T-helper 17 cell (primary cell): ENCODE measurements at places on chromosomes 5 and 9.

GRCh38 chr9:110777196-110777875 is 108.7 kb downstream of the MUSK start:
- H3K27me3 ChIP-seq: no peaks in the 10 kb centered on the region
- H3K36me3 ChIP-seq: no peaks in the 10 kb centered on the region
- DNase-seq: no peak
- H3K4me1 ChIP-seq: no peaks in the 10 kb centered on the region

DNA sequence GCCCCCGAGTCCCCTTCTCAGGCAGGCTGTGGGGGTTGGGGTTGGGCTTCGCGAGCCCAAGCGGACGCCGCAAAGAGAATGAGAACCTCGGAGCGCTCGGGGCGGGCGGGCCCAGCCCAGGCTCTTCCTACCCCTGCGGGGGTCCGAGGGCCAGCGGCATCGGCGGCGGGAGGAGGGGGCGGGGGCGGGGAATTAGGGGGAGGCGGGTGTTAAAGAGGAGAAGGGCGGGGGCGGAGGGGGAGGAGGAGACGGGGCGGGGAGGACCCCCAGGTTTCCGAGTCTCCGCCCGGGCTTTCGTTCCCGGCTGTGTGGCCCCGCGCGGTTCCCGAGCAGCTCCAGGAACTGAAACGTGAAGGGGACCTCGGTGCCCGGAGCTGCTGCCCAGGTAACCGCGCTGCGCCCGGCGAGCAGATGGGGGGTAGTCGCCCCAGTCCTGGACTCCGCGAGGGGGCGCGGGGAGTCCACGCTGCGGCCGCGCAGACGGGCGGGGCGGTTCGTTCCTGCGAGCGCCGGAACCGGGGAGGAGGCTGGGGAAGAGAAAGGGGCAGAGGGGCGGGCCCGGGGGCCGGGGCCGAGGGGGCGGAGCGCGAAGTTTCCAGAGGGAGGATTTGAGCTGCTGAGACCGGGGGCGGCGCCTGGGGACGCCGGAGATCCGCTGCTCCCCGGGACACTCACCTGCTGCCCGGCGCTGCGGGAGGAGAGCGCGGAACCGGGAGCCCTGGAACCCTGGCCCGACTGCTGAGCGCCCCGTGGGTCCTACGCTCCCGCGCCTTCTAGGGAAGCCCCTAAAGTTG is 38.4 kb upstream of the PLEKHG4B start:
- DNase-seq: no peak
- H3K4me3 ChIP-seq: peak overlapping the region; percentile 60
- H3K27me3 ChIP-seq: peaks cover 23% of the 10 kb centered on the region
- no peak overlapping the region for H3K27ac ChIP-seq

GRCh38 chr9:133532937-133533668 is 1.4 kb upstream of the ADAMTSL2 start:
- H3K27me3 ChIP-seq: peaks cover 35% of the 10 kb centered on the region
- peak; percentile 51 for DNase-seq
- H3K4me3 ChIP-seq: peak overlapping the region; percentile 43
- H3K4me1 ChIP-seq: peaks cover 2% of the 10 kb centered on the region
- no peaks in the 10 kb centered on the region for H3K36me3 ChIP-seq
- H3K27ac ChIP-seq: peak overlapping the region; percentile 45

GRCh38 chr9:100575765-100576386 is 2.0 kb upstream of the CAVIN4 start:
- no peak for DNase-seq
- no peak overlapping the region for H3K27ac ChIP-seq
- H3K36me3 ChIP-seq: no peaks in the 10 kb centered on the region
- H3K27me3 ChIP-seq: no peaks in the 10 kb centered on the region
- no peak overlapping the region for H3K4me3 ChIP-seq
- no peaks in the 10 kb centered on the region for H3K4me1 ChIP-seq

DNA sequence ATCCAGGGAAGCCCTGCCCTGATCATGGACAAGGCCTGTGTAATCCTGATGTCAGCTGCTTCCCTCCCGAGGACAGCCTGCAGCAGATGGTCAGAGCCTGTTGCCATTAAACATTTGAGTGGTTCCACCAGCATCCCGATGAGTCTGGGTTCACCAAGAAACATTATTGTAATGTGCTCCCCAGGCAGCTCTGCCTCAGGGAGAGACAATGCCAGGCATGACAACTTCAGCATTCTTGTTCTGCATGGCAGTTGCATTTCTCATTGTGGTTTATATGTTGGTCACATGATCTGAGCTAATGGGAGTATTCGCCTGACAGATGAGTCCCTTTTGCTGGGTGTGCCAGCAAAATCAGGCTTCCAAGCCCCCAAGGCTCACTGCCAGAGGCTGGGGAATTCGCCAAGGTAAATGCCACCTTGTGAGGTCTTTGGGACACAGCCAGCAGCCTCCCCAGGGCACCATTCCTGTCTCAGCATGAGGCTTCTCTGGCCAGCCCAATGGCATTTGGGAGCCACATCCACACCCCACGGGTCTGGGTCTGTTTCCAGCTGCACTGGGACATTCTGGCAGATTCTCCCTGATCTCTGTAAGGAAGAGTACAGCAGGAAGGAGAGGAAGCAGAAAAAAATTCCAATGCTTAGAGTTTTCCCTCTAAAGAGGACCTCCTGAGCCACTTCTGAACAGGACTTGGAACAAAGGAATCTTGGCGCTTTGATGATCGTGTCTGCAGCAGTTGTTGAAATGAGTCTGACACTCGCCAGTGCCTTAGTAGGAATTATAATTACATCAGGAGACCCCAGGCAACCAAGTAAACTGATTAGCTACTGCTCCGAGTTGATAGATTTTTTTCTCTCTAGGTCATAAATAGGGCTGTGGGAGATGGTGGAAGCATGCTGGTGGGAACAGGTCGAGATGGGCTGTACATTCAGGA is 18.7 kb downstream of the KCNIP1 start:
- peaks cover 28% of the 10 kb centered on the region for H3K27me3 ChIP-seq
- H3K36me3 ChIP-seq: no peaks in the 10 kb centered on the region
- no peak for DNase-seq
- no peak overlapping the region for H3K4me3 ChIP-seq
- H3K27ac ChIP-seq: no peak overlapping the region

GRCh38 chr5:115375893-115376292 is 79.4 kb upstream of the CCDC112 start:
- H3K36me3 ChIP-seq: no peaks in the 10 kb centered on the region
- H3K27me3 ChIP-seq: peaks cover 12% of the 10 kb centered on the region
- no peak overlapping the region for H3K27ac ChIP-seq
- no peak overlapping the region for H3K4me3 ChIP-seq
- peaks cover 3% of the 10 kb centered on the region for H3K4me1 ChIP-seq

DNA sequence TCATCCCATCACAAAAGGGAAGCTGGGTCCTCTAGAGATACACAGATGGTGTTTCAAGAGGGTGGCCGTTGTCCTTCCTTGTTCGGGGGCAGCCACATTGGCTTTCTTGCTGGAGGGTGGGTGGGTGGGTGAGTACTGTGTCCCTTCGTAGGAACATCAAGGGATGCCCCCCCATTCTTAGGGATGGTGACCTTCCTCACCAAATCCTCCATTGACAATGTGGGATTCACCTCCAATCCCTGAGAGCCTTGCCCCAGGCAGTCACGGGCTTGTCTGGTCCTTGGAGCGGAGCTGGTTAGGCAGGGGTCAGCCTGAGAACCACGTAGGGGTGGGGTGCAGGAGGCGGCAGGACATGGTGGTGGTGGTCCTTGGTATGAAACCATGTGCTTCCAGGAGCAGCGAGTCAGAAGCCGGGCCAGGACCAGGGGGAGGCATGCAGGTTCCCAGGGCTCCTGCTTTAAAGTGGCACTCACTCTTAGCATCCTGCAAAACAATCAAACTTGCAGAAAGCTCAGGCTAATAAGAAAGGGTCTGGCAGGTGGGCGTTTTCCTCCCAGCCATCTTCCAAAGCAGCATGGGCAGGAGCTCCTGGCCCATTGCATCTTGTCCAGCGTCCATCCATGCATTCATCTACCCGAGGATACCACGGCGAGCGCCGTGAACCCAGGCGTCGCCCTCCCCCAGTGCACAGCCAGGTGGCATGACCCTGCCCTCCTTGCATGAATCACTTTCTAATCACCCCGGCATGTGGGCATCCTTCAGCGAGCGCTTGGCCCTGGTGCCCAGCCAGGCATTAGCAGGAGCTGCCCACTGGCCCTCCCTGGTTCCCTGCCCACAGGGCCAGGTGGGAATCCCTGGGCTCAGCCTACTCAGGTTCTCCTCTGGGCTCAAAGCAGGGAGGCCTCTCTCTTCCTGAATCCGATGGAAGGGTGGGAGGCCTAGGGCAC is 76.4 kb downstream of the NTNG2 start:
- DNase-seq: no peak
- H3K36me3 ChIP-seq: peaks cover 2% of the 10 kb centered on the region
- H3K4me1 ChIP-seq: peaks cover 15% of the 10 kb centered on the region
- no peak overlapping the region for H3K4me3 ChIP-seq

DNA sequence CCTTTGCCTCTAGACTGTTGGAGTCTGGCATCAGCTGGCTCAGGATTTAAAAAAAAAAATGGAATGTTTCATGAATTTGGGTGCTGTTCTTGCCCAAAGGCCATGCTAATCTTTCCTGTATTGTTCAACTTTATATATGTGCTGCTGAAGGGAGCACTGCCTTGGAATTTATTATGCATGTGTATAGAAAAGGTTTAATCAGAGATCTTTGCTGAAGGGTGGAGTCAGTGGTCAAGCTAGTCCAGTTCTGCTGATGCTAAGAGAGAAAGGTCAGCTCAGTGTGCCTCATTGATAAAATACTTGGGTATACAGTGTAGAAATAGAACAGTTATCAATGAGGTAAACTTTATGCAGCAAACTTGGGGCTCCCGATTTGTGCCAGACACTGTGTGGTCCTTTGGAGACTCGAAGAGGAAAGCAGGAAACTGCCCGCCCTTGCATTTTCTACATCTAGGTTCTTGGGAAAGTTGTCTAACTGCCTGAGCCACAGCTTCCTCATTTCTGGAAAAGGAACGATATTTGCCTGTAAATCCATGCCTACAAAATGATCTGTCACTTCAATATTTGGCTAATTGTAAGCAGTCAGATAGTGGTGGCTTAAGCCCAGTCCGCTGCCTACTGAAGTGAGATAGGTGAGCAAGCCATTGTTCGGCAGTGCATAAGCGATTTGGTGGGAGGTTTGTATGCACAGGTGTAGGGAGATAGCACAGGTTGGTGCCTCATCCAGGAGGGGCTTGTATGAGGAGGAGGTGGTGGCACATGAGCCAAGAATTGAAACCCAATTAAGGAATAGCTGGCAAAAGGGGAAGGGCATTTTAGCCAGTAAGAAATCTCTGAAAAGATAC is 29.2 kb upstream of the GTF2H2C start:
- H3K36me3 ChIP-seq: no peaks in the 10 kb centered on the region
- H3K4me1 ChIP-seq: no peaks in the 10 kb centered on the region
- no peak overlapping the region for H3K27ac ChIP-seq
- H3K27me3 ChIP-seq: peaks cover 26% of the 10 kb centered on the region

GRCh38 chr5:180026320-180026719 is 45.2 kb downstream of the RNF130 start:
- H3K4me3 ChIP-seq: no peak overlapping the region
- no peaks in the 10 kb centered on the region for H3K27me3 ChIP-seq
- H3K36me3 ChIP-seq: peaks cover 5% of the 10 kb centered on the region

GRCh38 chr9:23622396-23622795 is 203.6 kb downstream of the ELAVL2 start:
- no peaks in the 10 kb centered on the region for H3K4me1 ChIP-seq
- no peak for DNase-seq
- H3K36me3 ChIP-seq: no peaks in the 10 kb centered on the region
- H3K4me3 ChIP-seq: no peak overlapping the region

DNA sequence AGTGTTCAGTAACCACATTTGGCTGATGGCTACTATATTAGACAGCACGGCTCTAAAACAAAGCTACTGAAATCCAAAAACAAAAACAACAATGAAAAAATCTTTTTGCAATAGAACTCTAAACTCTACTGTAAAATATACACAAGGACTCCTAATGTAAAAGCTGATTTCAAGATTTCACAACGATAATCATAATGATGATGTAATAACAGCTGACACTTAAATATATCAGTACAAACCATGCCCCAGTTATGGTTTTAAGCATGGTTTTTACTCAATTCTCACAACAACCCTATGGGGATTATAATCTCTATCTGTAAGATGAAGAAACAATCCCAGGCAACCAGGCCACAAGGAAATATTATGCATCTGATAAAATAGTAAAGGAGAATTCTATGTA is 3.3 kb downstream of the ZNF300 start:
- no peaks in the 10 kb centered on the region for H3K4me1 ChIP-seq
- DNase-seq: no peak

GRCh38 chr9:136372561-136373299 is 739 bp downstream of the CARD9 start:
- H3K27ac ChIP-seq: peak overlapping the region; percentile 16
- no peaks in the 10 kb centered on the region for H3K27me3 ChIP-seq
- peak overlapping the region; percentile 31 for H3K4me3 ChIP-seq
- no peaks in the 10 kb centered on the region for H3K36me3 ChIP-seq

- peaks cover 68% of the 10 kb centered on the region for H3K4me1 ChIP-seq
- peak overlapping the region; percentile 95 for H3K27ac ChIP-seq
- no peaks in the 10 kb centered on the region for H3K27me3 ChIP-seq
- H3K4me3 ChIP-seq: peak overlapping the region; percentile 43
Measured at GRCh38 chr9:89524963-89525362, 27.1 kb upstream of the SEMA4D start.

- H3K27me3 ChIP-seq: no peaks in the 10 kb centered on the region
- H3K4me1 ChIP-seq: peaks cover 4% of the 10 kb centered on the region
- H3K4me3 ChIP-seq: no peak overlapping the region
- DNase-seq: no peak
Measured at GRCh38 chr9:7601739-7602138, 197.8 kb downstream of the DMAC1 start.

- no peak overlapping the region for H3K4me3 ChIP-seq
- H3K27ac ChIP-seq: no peak overlapping the region
- H3K4me1 ChIP-seq: peaks cover 2% of the 10 kb centered on the region
- no peak for DNase-seq
- H3K27me3 ChIP-seq: peaks cover 50% of the 10 kb centered on the region
- no peaks in the 10 kb centered on the region for H3K36me3 ChIP-seq
Measured at GRCh38 chr9:107467416-107467815, 22.2 kb downstream of the KLF4 start.

GRCh38 chr5:173325091-173325698 is 3.0 kb downstream of the STC2 start:
- peaks cover 73% of the 10 kb centered on the region for H3K27me3 ChIP-seq
- DNase-seq: no peak
- H3K36me3 ChIP-seq: peaks cover 5% of the 10 kb centered on the region
- no peak overlapping the region for H3K27ac ChIP-seq

DNA sequence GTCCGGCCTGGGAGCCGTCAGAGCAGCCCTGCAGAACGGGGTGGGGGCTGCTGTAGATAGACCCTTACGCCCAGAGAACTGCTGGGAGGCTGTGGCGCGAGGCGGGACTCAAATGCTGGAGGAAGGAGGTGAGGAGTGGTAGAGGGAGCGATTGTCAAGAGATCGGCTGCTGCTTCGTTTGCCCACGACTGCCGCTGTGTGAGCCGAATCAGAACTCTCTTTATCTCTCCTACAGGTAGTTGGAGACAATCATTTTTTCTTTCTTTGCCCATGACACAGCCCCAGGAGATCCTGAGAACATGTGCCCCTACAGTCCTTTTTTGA is 456 bp downstream of the ZNF79 start:
- DNase-seq: no peak
- no peaks in the 10 kb centered on the region for H3K27me3 ChIP-seq
- peak overlapping the region; percentile 97 for H3K27ac ChIP-seq
- peaks cover 32% of the 10 kb centered on the region for H3K4me1 ChIP-seq
- peak overlapping the region; percentile 98 for H3K4me3 ChIP-seq

- H3K4me3 ChIP-seq: no peak overlapping the region
- no peak for DNase-seq
- H3K27ac ChIP-seq: no peak overlapping the region
- no peaks in the 10 kb centered on the region for H3K36me3 ChIP-seq
Measured at GRCh38 chr9:114972510-114973136, 42.2 kb upstream of the TNFSF8 start.
